Left colon (tissue), 2 donors: ENCODE measurements at places on chromosomes 4 and X. TPM values are rescaled to one million over a fixed set of nuclear protein-coding genes. Genes with fewer than 3 reads are reported as not detected.

DNA sequence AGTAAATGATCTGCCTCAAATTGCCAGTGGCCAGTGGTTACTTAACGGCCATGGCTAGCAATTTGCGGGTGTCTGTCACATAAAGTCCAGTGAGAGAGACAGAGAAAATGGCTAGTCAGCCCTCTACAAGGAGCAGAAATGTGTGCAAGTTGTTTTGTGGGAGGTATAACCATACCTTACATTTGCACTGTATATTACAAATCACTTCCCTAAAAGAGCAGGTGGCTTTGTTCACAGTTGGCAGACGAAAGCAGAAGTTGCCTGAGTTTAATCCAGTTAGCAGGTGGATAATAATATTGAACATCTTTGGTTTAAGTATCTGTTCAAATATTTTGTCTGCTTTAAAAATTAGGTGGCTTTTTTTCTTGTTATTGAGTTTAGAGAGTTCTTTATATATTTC lies 15.6 kb downstream of the SRPX start:
- DNase-seq: no peak

GRCh38 chr4:176729489-176729888 lies 63.2 kb downstream of the VEGFC start:
- no peak for DNase-seq

GRCh38 chr4:78876568-78877320 lies 62.5 kb downstream of the PAQR3 start:
- no peak for DNase-seq

GRCh38 chr4:81607950-81608349 lies 136.2 kb upstream of the RASGEF1B start:
- no peak for DNase-seq

DNA sequence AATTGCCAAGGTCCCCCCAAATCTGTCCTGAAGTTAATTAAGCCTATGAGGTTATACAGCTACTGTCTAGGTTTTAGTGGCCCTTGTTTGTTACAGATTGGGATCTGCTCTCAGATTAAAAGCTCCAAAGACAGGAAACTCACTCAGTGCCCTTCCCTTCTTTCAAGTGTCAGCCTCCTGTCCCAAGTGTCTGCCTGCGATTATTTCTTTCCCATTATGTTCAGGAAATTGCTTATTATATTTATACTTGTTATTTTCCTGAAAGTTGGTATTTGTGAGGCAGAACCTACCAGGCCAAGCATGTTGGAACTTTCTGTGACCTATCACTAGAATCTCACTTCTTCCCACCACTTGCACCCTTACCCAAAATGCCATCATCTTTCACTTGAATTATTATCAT lies 173.2 kb downstream of the AREG start:
- DNase-seq: no peak

GRCh38 chr4:54268151-54268550 lies 39.1 kb downstream of the PDGFRA start:
- DNase-seq: no peak

- no peak for DNase-seq
Observed at GRCh38 chr4:162957521-162958143, 209.1 kb downstream of the NAF1 start.

DNA sequence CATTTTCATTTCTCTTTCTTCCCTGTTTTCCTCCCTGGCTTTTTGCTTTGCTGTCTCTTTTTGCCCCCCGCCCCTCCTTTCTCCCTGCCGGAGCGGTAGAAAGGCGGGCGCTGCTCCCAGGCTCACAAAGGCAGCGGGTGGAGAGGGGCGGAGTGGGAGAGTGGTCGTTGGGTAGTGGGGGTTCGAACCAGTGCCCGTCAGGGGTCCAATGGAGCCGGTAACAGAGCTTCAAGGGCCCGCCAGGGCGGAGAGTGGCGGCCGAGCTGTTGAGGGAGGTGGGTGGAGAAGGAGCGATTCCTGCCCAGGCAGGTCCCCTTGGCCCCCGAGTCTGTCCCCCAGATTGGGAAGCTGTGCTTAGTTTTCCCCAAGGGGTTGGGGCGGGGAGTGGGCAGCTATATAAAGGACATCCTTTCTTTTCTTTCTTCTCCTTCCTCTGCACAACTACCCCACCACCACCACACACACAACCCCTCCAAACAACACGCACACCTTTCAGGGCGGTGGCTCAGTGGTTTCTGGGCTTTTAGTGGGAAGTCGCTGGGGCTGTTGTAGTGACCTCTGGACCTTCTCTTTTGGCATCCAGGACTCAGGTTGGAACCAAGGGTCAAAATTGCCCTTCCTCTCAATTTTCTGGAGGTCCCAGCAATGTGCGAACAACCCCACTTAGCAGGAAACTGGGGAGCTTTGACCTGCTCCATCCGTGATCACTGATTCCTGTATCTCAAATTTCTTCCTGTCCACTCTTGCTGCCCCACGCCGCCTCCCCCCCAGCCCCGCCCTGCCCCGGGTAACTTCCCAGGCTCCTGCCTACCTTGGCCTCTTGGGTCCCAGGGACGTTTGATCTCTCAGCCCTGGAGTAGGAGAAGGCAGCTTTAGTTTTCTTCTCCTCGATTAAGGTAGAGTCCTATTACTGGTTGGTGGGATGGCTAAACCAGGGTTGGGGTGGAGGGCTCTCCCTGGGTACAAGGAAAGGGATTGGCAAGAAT lies 1.9 kb downstream of the EFNB1 start:
- no peak for DNase-seq

GRCh38 chr4:137393044-137393443 lies 139.2 kb downstream of the PCDH18 start:
- DNase-seq: no peak

DNA sequence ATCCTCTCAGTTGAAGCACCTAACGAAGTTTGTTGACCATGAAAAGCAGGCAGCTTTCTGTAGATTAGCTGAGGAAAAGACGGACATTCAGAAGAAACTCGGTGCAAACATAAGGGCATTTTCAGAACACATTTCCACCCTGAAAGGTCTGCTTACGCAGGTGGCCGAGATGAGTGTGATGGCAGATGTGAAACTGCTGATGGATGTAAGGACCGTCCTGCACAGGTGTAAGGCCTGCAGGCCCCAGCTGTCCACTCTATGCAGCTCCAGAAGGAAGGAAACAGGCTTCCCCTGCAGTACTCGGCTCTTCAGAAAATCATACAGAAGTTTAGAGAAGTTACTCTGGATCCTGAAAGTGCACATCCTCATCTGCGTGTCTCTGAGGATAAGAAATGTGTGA lies 20.8 kb upstream of the TRIM60 start:
- no peak for DNase-seq

GRCh38 chrX:148466292-148466691 lies 34.1 kb upstream of the AFF2 start:
- no peak for DNase-seq

- DNase-seq: no peak
Observed at GRCh38 chrX:119429471-119429870, 30.3 kb downstream of the SLC25A43 start.

DNA sequence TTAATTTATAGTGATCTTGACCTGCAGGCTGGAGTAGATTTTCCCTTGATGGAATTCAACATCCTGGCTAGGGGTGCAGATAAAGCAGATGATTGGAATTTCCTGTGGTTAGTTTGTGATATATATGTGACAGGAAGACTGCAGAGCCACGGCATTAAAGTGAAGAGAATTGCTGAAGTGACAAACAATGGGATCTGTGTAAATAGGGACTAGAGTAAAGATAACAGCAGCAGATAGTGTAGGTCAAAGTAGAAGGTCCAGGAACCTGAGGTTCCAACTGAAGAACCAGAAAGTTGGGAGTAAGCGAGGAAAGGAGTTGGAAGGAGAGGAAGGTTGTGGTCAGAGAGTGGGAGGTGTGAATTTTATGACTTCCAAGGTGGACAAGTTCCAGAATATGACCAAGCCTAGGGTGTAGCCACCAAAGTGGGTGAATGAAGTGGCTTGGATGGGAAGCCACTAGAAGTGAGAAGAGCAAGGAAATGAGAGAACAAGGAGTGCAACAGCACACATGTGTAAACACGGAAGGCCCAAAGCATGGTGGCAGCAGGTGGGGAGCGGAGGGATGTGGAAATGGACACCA lies 325.0 kb downstream of the RAB28 start:
- DNase-seq: no peak

DNA sequence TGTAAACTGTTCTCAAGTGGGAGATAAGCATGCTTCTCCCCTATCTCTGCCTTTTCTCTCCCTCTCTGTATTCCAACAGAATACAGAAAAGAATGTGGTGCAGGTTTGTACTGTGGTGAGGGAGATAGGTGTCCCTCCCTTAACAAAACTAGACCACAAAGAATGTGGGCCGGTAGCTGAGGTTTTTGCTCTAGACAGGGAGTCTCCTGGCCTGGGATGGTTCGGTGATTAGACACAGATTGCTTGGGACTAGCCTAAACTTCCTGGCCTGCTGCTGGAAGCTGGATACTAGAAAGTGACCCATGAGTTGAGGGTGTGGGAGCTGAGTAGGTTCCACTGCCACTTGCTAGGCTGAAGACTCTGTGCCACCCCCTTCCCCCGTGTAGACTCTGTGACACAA lies 143.0 kb downstream of the CXXC4 start:
- DNase-seq: no peak

DNA sequence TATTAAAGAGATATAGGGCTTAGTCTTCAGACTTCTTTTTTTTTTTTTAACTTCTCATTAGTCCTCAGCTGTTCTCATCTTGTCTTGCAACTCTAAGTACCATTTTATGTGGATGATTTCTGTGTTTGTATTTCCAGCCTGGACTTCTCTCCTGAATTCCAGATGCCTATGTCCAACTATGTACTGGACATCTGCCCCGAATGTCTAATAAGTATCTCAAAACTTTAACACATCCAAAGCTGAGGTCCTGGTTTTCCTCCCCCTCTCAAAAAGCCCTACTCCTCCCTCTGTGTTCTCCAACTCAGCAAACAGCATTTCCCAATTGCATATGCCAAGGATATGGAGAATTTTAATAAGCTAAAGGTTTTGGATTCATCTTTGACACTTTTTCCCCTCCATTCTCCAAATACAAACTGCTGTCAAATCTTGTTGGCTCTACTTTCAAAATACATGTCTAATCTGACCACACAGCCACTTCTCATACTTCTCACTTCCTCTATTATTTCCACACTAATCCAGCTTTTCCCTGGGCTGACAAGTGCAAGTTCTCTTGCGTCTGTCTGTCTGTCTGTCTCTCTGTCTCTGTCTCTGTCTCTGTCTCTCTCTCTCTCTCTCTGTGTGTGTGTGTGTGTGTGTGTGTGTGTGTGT lies 79.8 kb downstream of the CLCN5 start:
- DNase-seq: no peak

GRCh38 chr4:113534711-113535110 lies 226.8 kb downstream of the CAMK2D start:
- no peak for DNase-seq

- DNase-seq: no peak
Observed at GRCh38 chrX:47697181-47697580, 38.2 kb upstream of the UXT start.

DNA sequence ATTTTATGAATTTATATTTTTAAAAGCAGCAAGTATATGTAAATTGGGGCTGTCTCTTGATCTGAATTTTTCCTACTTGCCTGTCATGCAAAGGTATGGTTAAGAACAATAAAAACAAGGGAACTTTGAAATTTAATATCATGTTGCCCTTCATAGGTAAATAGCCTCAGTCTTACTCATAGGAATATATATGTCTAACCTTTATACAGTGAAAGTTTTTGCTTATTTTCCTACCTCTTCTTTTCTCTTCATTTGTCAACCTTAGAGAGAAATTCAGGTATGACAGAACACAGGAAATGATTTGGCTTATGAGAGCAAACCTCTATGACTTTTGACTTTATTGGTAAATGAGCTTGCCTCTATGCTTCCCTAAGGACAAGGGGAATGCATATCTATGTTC lies 716.0 kb downstream of the CENPC start:
- no peak for DNase-seq

GRCh38 chr4:137656661-137657060 lies 124.4 kb upstream of the PCDH18 start:
- no peak for DNase-seq

- DNase-seq: no peak
Observed at GRCh38 chr4:125225806-125226205, 88.9 kb upstream of the FAT4 start.

DNA sequence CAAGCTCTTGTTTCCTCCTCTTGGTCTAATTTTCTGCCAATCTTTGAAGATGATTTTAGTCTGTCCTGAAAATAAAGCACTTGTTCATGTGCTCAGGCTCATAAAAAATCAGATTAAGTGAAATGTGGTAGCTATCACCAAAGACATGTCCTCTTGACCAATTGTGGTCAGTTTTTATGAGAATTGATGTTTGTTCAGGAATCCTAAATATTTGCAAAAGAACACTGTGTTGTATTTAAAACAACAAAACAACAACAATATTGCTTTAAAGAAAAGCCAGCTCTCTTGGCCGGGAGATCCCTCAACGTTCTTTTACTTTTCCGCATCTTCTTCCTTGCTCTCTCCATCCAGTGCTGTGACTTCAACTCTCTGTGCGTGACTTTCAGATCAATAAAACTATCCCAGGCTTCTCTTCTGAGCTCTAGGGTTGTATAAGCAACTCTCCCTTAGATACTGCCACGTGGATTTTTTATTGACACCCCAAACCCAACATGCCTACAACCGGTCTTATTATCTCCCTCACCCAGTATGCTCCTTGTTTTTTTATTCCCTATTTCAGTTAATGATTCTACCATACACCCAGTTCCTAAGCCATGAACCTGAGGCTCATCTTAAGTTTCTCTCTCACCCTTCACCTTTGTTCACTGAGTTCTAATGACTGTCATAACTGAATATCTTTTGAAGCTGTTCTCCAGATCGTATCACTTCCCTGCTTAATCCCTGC lies 309.9 kb downstream of the ARHGAP10 start:
- DNase-seq: no peak

DNA sequence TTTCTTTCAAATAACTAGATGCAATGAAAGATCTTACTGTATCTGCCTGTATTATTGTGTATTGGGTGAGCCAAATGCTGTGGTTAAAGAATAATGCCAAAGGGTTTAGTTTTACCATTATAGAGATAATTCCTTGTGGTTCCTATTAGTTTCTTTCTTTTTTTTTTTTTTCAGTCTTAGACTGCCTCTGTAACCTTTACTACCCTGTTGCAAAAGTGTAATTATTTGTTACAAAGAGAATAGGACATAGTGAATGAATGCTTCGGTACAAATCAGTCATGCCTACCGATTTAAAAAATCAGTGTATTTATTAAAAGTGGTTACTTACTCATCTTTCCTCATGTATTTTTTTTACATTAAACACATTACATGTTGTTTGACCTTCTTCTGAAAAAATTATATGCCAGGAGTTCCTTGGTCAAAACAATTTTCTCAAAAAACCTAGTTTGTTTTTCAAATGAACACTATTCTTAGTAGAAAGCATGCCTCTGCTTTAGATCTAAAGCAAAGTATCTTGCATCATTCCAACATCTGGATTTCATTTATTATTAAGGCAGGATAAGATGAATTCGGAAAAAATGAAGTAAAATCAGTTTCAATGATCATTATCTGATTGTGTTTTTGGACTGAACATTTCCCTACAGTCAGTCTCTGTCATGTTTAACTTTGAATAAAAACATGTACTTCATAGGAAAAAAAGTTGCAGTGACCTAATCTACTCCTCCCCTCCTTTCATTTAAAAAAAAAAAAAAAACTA lies 21.2 kb upstream of the SYNPO2 start:
- no peak for DNase-seq

TIMM8A gene
- 16.9 TPM for total RNA-seq

TRIM60 gene
- total RNA-seq: not detected

SPOCK3 gene
- 0.12 TPM for total RNA-seq

DNAAF6 gene
- not detected for total RNA-seq

FAM53A gene
- 0.61 TPM for total RNA-seq

DKK2 gene
- 0.34 TPM for total RNA-seq

NFKB1 gene
- total RNA-seq: 45.3 TPM

ZNF718 gene
- 4.3 TPM for total RNA-seq

NSUN7 gene
- 9.9 TPM for total RNA-seq

NBDY gene
- total RNA-seq: 20.1 TPM

ZNF630 gene
- 3.3 TPM for total RNA-seq

POF1B gene
- total RNA-seq: 159 TPM

POLN gene
- total RNA-seq: 3.1 TPM
